ENCODE measurements at places on chromosomes 16 and 17.

- no peak for DNase-seq
Measured at GRCh38 chr17:12301551-12301950, 280.9 kb downstream of the MAP2K4 start.

DNA sequence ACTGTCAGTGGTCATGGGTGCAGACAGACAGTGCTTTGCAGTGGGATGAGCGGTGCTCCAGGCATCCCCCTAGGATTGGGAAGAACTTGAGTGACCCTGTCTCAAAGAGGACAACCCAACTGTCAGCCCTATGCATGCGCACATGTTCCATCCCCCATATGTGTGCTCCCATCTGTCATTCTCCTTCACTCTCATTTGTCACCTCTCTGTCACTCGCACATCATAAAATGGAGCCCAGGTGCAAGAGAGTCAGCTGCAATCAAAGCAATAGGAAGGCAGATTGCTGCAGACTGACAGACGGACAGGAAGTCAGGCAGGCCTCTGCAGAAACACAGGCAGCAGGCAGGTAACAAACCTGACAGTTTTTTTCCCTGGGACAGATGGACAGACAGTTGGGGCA, 101.8 kb upstream of the CCL1 start:
- no peak for DNase-seq

DNA sequence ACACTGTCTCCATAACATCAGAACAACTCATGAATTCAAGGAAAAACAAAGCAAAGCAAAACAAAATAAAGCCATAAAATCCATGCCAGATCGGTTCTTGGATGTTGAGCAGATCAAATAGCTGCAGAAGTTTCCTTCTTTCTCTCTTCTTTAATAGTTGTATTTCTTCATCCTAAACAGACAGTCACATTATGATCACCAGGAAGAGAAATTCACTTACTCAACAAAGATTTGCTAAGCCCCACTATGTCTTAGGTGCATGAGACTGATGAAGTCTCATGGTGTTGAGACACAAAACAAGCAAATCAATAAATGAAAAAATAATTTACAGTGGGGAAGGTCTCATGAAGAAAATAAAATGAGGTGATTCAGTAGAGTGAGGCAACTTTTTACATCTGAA, 72.8 kb downstream of the WIPI1 start:
- no peak for DNase-seq

- peak; percentile 40 for DNase-seq
Measured at GRCh38 chr17:60601447-60602384, 1.7 kb downstream of the PPM1D start.

DNA sequence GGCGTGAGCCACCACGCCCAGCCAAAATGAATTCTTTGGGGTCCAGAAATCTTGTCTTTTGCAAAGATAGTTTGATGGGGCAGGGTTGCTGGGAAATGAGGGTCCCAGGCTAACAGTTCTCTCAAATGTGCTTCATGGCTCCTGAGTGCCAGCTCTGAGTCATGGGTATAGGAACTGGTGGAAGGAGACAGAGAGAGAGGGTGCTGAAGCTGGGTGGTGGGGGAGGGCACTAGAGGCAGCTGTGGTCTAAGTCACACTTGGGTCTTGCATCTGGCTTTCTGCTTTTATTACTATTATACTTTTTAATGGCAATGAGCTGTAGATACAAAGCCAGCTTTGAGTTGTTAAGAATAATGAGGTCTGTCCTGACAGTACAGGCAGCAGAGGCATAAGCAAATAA, 54.6 kb downstream of the PRKCA start:
- no peak for DNase-seq

DNA sequence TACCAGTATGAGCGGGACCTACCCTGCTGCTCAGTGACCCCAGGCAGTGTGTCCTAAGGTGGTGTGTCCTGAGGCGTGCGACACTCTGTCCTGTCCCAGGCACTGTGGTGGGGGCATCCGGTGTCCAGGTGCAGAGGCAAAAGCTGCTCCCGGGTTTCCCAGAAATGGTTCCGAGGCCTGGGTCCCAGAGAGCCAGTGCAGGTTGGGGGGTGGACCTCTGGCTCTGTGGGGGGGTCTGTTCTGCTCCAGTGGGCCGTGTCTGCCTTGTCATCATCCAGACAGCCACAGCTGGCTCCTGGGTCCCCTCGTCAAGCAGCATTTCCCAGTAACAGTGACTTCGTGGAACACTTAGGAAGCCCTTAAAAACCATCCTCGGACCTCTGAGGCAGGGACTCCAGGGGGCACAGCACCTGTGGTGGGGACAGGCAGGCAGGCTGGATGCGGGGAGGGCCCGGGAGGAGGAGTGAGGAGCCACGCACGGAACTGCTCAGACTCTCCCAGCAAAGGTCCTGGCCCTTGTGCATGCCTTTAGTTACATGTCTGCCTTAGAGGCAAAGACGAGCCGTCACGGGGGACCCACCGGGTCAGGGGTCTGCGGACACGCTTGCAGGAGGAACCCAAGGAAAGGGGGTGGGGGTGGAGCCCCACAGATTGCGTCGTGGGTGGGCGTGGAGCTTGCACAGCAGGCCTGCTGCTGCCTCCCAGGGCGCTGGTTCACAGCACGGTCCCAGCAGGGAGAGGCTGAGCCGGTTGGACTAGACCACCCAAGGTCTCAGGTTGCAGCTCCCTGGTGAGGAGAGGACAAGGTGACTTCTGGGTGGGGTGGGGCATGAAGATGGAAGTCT, 5.6 kb downstream of the SLC16A3 start:
- no peak for DNase-seq

DNA sequence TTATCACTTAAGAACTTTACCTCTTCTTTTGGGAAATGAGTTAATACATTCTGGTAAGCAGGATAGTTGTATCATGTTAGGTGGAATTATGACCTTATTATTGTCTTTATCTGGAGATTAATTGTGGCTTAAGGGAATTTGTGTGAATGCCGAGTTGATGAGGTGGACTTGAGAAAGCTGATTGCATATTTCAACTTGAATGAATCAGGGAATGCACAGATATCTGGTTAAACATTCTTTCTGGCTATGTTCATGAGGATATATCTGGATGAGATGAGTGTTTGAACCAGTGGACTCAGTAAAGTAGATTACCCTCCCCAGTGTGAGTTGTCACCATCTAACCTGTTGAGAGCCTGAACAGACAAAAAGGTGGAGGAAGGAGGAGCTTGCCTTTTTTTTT, 326.1 kb upstream of the GOT2 start:
- no peak for DNase-seq

DNA sequence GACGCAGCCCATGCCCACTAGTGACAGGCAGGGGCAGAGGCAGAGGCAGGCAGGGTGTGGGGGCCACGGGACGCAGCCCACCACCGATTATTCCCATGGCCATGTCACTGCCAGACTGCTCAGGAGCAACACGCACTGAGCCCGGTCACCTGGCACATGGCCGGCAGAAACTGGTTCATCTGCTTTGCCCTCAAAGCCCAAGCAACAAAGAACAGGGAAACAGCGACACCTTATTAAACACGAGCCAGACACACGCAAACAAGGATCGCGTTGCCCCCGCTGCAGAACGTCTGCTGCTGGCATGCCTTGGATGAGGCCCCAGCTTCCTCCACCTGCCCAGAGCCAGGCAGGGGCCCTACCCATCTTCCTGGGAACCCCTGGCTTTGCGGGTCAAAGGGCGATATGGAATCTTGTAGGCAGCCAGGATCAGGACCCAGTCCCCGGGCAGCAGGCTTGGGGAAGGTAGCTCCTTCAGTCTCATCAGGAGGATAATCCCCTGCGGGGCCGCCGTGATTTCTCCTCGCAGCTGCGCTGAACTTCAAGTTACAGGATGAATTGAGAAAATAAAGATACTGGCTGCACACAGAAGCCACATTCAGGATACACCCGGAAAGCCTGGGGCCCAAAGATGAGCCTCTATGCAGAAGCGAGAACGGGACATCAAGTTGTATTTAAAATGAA, 4.8 kb downstream of the TBC1D16 start:
- no peak for DNase-seq

DNA sequence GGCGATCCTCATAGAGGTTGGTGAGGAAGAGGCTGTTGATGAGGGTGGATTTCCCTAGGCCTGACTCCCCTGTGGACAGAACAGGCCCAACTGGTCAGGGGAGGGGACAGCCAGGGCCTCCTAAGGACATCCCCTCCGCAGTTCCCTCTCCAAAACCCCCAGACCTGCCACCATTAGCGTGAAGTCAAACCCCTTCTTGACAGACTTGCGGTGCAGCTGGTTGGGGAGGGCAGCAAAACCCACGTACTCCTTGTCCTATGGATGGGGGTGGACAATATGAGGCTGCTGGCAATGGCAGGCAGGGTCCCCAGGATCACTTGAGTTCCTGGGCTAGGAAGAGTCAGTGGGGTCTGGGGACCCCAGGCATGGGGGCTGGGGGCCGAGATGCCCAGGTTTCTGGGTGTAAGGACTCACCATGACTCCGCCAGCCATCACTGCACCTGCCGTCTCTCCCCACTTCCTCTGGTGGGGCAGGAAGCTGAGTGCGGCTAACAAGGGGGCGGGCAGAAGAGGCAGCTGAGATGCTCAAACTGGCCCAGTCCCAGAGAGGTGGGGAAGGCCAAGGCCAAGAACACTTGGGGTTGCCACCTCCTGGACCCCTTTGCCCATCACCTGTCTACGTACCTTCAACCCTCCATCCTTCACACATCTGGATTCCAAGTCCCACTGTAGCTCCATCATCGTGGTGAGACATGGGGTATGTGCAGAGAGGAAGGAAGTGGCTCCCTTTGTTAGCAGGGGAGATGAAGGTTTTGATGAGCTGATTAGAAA, at the start of gene SEPTIN1:
Gene SEPTIN1 (minus strand): TSS at position 451 of the 771 bp plus-strand sequence. CDS start 19 bp downstream, at position 432.
- peak; percentile 70 for DNase-seq

GRCh38 chr17:15453246-15453645, 14.2 kb downstream of the CDRT4 start:
- DNase-seq, result no peak

Data from stimulated activated CD4-positive, alpha-beta T cell treated with anti-CD3 and anti-CD28 coated beads, Interleukin-2, amount 100 ng/mL, for 48 hours (primary cell).